Vagina (tissue), 2 donors: ENCODE measurements at places on chromosomes 7 and 10. TPM values are rescaled to one million over a fixed set of nuclear protein-coding genes. Genes with fewer than 3 reads are reported as not detected.

- H3K27ac ChIP-seq: peak overlapping the region; percentile 64
- H3K4me1 ChIP-seq: peaks cover 40% of the 10 kb centered on the region
- no peaks in the 10 kb centered on the region for H3K36me3 ChIP-seq
- H3K27me3 ChIP-seq: no peaks in the 10 kb centered on the region
Observed at GRCh38 chr7:134696261-134696660, 49.6 kb downstream of the BPGM start.

- H3K27ac ChIP-seq: peak overlapping the region; percentile 44
- H3K27me3 ChIP-seq: no peaks in the 10 kb centered on the region
- H3K4me3 ChIP-seq: no peak overlapping the region
- peaks cover 4% of the 10 kb centered on the region for H3K36me3 ChIP-seq
Observed at GRCh38 chr7:99372275-99373090, 2.0 kb upstream of the ARPC1B start.

GRCh38 chr7:78924581-78924980 is 528.9 kb downstream of the MAGI2 start:
- DNase-seq: no peak
- H3K27me3 ChIP-seq: no peaks in the 10 kb centered on the region
- no peaks in the 10 kb centered on the region for H3K4me1 ChIP-seq
- H3K36me3 ChIP-seq: no peaks in the 10 kb centered on the region

GRCh38 chr10:119663866-119664698 is 12.9 kb downstream of the BAG3 start:
- no peaks in the 10 kb centered on the region for H3K36me3 ChIP-seq
- no peak for DNase-seq
- peak overlapping the region; percentile 40 for H3K27ac ChIP-seq
- H3K4me1 ChIP-seq: peaks cover 97% of the 10 kb centered on the region
- no peak overlapping the region for H3K4me3 ChIP-seq
- H3K27me3 ChIP-seq: no peaks in the 10 kb centered on the region

GRCh38 chr10:71536332-71536731 is 139.6 kb downstream of the CDH23 start:
- H3K4me1 ChIP-seq: no peaks in the 10 kb centered on the region
- H3K4me3 ChIP-seq: no peak overlapping the region
- DNase-seq: no peak
- H3K27ac ChIP-seq: no peak overlapping the region
- no peaks in the 10 kb centered on the region for H3K27me3 ChIP-seq
- H3K36me3 ChIP-seq: no peaks in the 10 kb centered on the region

DNA sequence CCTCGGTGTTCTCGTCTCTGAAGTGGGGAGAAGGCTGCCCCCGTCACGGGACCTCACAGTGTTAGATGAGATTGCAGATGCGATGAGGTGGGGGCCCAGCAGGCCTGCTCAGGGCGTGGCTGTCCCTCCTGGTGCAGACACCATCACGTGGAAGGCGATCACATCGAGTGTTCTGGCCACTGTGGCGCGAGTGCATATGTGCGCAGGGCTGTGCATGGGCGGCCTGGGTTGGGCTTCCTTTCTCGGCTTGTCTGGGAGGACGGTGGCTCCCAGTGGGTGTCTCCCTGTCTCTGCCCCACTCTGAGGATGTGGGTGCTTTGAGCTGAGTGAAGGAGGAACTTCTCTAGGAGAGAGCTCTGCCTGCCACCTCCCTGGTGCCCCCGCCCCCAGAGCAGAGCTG is 83.1 kb downstream of the LHPP start:
- H3K27me3 ChIP-seq: no peaks in the 10 kb centered on the region
- no peak overlapping the region for H3K27ac ChIP-seq
- peaks cover 11% of the 10 kb centered on the region for H3K4me1 ChIP-seq

DNA sequence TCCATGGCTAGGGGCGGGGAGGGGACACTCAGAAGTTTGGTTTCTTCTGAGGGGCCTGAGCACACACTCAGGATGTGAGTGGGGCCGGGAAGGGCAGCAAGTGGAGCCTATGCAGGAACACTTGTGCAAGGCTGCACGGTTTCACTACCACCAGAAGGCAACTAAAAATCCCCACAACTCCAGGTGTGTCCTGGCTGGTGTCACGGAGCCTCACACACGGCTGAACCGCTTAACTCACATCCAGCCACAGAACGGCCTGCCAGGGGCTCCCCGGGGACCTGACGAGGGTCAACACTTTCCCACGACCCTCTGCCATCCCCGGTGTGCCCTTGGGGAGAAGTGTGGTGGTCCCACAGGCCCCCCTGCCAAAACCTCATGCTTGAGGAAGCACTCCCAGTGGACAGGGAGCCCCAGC is 173.9 kb downstream of the ELFN1 start:
- H3K4me3 ChIP-seq: no peak overlapping the region
- H3K27me3 ChIP-seq: no peaks in the 10 kb centered on the region
- H3K27ac ChIP-seq: no peak overlapping the region
- DNase-seq: no peak
- H3K36me3 ChIP-seq: no peaks in the 10 kb centered on the region
- no peaks in the 10 kb centered on the region for H3K4me1 ChIP-seq

DNA sequence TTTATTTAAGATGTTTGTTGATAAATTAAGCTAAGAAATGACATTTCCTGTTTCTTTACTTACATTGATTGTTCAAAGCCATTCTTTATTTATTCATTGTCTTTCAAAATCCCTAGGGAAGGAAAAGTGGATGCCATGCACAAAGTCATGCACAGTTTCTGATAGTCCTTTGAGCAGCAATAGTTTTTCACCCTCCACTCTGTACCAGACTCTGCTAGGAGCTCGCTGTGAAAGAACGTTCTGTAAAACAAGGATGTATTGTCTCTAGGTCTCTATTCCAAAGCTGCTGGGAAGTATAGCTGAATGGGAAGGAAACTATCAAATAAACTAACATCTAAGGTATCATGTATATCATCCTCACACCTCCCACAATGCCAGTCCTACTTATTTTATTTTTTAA is 7.8 kb upstream of the NOC3L start:
- no peaks in the 10 kb centered on the region for H3K4me1 ChIP-seq
- H3K27me3 ChIP-seq: no peaks in the 10 kb centered on the region
- DNase-seq: no peak
- H3K4me3 ChIP-seq: no peak overlapping the region

- no peaks in the 10 kb centered on the region for H3K36me3 ChIP-seq
- peaks cover 33% of the 10 kb centered on the region for H3K4me1 ChIP-seq
- H3K27ac ChIP-seq: no peak overlapping the region
- DNase-seq: no peak
- peaks cover 20% of the 10 kb centered on the region for H3K27me3 ChIP-seq
- H3K4me3 ChIP-seq: no peak overlapping the region
Observed at GRCh38 chr7:155462163-155462735, 4.3 kb downstream of the EN2 start.

DNA sequence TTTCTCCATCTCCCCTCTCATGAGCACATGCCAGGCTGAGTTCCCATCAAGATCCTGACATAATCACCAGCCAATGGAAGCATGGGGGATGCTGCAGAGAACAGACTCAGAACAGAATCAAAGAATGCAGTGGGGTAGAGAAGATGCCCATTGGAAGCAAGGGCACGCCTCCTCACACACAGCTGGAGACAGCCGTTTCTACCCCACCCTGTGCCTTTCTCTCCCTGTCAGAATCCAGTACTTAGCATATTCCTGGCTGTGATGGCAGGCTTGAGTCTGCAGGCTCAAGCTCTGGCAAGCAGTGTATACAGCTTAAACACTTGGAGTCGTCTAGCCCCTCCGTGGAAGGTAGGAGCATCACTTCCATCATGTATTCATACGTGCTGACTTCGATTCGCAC is 867.9 kb downstream of the NRG3 start:
- H3K4me1 ChIP-seq: no peaks in the 10 kb centered on the region
- no peaks in the 10 kb centered on the region for H3K36me3 ChIP-seq
- no peak overlapping the region for H3K4me3 ChIP-seq
- no peaks in the 10 kb centered on the region for H3K27me3 ChIP-seq
- DNase-seq: no peak

GRCh38 chr7:7103343-7104313 is 78.7 kb upstream of the C1GALT1 start:
- H3K36me3 ChIP-seq: no peaks in the 10 kb centered on the region
- no peak overlapping the region for H3K4me3 ChIP-seq
- peaks cover 7% of the 10 kb centered on the region for H3K4me1 ChIP-seq
- no peak for DNase-seq

- H3K27ac ChIP-seq: no peak overlapping the region
- DNase-seq: no peak
- H3K27me3 ChIP-seq: no peaks in the 10 kb centered on the region
- H3K4me3 ChIP-seq: no peak overlapping the region
Observed at GRCh38 chr10:121282797-121283515, 315.3 kb downstream of the FGFR2 start.

GRCh38 chr7:52547308-52547910 is 488.0 kb upstream of the POM121L12 start:
- H3K36me3 ChIP-seq: no peaks in the 10 kb centered on the region
- no peak for DNase-seq
- no peaks in the 10 kb centered on the region for H3K27me3 ChIP-seq
- no peaks in the 10 kb centered on the region for H3K4me1 ChIP-seq
- H3K27ac ChIP-seq: no peak overlapping the region
- H3K4me3 ChIP-seq: no peak overlapping the region

DNA sequence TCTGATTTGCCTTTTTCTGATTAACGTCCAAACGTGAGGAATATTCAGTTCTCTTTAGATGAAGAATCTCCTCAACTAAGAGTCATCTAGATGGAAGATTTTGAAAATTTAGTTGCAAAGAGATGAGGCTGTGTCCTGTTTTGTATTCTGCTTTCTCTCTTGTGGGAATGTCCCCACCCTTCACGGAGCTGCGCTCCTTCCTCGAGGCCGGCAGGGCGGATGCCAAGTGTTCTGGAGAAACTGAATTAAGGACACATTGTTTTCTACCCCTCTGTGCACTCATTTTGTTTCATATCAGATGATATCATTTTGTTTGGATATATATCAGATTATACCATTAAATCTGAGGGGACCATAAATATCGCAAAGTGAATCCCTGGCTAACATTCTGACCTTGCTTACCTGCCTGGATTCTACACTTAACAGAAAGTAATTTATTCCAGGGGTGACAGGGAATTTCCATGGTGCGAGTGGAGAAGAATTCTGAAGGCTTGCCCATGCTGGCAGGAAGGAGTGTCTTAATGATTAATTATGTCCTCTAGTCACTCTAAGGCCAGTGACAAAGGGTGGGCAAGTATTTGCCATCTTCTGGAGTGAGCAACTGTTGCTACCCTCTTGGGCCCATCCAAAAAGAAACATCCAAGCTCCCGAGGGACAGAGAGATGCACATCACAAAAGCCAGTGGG is 47.9 kb upstream of the IGFBP3 start:
- H3K4me1 ChIP-seq: no peaks in the 10 kb centered on the region
- H3K27me3 ChIP-seq: no peaks in the 10 kb centered on the region
- H3K4me3 ChIP-seq: no peak overlapping the region
- H3K27ac ChIP-seq: no peak overlapping the region

DNA sequence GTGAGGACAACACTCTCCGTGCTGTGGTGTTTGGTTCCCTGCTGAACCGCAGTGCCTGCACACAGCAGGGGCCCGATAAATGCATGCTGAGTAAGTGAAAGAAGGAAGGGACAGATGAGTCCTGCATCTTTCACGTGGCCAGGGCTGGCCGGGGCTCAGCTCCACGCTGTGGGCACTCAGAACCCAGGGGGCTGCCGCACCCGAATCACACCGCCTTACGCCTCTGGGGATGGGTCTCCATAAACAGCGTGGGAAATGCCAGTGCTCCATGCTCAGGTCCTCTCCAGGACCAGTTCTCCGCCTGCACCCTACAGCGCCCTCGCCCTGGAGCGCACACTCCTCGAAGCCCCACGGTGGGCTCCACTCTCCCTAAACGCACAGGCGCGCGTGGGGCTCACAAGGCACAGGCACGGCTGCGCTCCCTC is 38.1 kb downstream of the RASGEF1A start:
- H3K4me1 ChIP-seq: peaks cover 6% of the 10 kb centered on the region
- H3K27me3 ChIP-seq: peaks cover 4% of the 10 kb centered on the region
- no peak overlapping the region for H3K27ac ChIP-seq
- H3K36me3 ChIP-seq: no peaks in the 10 kb centered on the region

DNA sequence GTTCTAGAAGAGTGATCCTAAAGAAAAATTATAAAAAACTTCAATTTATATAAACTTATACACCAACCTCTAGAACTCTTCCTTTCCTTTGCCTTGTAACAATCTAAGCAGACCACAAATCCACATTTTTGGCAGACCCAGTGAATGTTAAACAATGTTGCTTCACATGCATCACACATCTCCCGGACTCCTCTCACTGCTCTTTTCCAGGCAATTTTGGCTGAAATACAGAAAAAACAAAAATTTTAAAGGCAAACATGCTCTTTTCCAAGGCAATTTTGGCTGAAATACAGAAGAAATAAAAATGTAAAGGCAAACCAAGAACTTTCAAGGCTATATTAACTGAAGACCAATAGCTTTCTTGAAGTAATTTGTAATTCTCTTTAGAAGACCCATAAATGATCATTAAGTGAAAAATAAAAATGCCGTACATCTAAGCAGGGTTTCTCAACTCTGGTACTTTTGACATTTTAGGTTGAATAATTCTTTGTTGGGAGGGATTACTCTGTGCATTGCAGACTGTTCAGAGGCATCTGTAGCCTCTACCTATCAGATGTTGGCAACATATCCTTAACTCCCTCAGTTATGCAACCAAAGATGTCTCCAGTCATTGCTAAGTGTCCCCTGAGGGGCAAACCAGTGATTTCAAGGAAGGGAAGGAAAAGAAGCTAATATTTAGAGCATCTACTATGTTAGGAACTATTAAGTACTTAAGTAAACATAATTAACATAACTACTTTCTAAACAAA is 64.4 kb downstream of the NRBF2 start:
- no peak for DNase-seq
- no peaks in the 10 kb centered on the region for H3K27me3 ChIP-seq
- H3K4me1 ChIP-seq: no peaks in the 10 kb centered on the region
- H3K36me3 ChIP-seq: no peaks in the 10 kb centered on the region
- no peak overlapping the region for H3K4me3 ChIP-seq

- no peaks in the 10 kb centered on the region for H3K36me3 ChIP-seq
- H3K4me3 ChIP-seq: no peak overlapping the region
- no peaks in the 10 kb centered on the region for H3K4me1 ChIP-seq
- no peak overlapping the region for H3K27ac ChIP-seq
Observed at GRCh38 chr7:126791306-126791705, 461.4 kb downstream of the GRM8 start.

- no peak overlapping the region for H3K4me3 ChIP-seq
- no peaks in the 10 kb centered on the region for H3K27me3 ChIP-seq
- peaks cover 18% of the 10 kb centered on the region for H3K36me3 ChIP-seq
- no peaks in the 10 kb centered on the region for H3K4me1 ChIP-seq
- no peak for DNase-seq
Observed at GRCh38 chr7:117731455-117731854, 141.8 kb downstream of the CTTNBP2 start.

ELN gene
- 38.3 TPM for total RNA-seq

AGR3 gene
- not detected for total RNA-seq

TAS2R5 gene
- 6.1 TPM for total RNA-seq

MET gene
- total RNA-seq: 15.2 TPM

ATP5MK gene
- total RNA-seq: 180 TPM

RAPGEF5 gene
- 68.0 TPM for total RNA-seq
